Naive thymus-derived CD8-positive, alpha-beta T cell (primary cell): ENCODE measurements at places on chromosomes 7 and 10. TPM values are rescaled to one million over a fixed set of nuclear protein-coding genes. Genes with fewer than 3 reads are reported as not detected.

DUS4L gene
- 14.1 TPM for total RNA-seq

IFIT2 gene
- total RNA-seq, result 7.0 TPM

OPN1SW gene
- total RNA-seq, result not detected

DNA sequence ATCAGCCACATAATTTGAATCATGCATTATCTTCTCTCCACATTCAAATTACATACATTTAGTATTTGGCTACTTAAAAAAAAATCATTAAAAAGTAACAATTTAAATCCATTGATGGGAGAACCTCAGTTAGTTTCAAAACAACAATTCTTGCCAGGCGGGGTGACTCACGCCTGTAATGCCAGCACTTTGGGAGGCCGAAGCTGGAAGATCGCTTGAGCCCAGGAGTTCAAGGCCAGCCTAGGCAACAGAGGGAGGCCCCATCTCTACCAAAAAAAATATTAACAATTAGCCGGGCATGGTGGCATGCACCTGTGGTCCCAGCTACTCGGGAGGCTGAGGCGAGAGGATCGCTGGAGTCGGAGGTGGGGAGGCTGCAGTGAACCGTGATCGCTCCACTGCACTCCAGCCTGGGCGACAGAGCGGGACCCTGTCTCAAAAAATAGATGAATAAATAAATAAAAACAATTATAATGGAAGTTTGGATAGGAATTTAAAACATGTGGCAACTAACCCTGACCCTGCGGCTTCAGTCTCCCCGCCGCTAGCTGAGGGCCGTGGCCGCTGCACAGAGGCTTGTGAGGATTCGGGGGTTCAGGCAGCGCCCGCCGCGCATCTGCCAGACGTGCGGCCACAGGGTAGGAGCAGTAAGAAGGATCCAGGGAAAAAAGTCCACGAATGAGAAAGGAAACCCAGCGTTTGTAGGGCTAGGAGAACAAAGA is 1.1 kb upstream of the CSGALNACT2 start:
- DNase-seq, result no peak

- no peak for DNase-seq
Observed at GRCh38 chr7:88147949-88148348, 71.9 kb downstream of the SRI start.

DNA sequence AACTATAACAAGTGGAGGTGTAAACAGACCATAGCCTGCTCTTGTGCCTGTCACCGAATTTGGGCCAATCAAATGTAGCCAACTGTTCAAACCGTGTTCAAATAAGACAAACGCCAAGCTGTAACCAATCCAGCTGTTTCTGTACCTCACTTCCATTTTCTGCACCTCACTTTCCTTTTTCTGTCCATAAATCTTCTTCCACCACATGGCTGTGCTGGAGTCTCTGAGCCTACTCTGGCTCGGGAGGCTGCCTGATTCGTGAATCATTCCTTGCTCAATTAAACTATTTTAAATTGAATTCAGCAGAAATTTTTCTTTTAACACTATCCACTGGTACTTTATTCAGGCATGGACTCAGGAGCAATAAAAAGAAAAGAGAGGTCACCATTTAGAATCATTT is 29.9 kb upstream of the COL1A2 start:
- no peak for DNase-seq

- DNase-seq, result no peak
Observed at GRCh38 chr7:43198599-43199090, 86.2 kb downstream of the HECW1 start.

DNA sequence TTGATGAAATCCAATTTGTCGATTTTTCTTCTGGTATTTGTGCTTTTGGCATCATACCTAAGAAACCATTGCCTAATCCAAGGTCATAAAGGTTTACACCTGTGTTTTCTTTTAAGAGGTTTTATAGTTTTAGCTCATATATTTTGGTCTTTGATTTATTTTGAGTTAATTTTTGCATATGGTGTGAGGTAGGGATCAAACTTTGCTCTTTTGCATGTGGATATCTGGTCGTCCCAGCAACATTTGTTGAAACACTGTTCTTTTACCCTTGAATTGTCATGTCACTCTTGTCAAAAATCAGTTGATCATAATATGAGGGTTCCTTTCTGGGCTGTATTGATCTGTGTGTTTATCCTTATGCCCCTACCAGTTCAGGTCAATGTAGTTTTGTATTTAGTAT is 232.5 kb upstream of the SH2B2 start:
- DNase-seq, result no peak

- DNase-seq, result no peak
Observed at GRCh38 chr10:96276831-96277230, 5.5 kb upstream of the BLNK start.

DNA sequence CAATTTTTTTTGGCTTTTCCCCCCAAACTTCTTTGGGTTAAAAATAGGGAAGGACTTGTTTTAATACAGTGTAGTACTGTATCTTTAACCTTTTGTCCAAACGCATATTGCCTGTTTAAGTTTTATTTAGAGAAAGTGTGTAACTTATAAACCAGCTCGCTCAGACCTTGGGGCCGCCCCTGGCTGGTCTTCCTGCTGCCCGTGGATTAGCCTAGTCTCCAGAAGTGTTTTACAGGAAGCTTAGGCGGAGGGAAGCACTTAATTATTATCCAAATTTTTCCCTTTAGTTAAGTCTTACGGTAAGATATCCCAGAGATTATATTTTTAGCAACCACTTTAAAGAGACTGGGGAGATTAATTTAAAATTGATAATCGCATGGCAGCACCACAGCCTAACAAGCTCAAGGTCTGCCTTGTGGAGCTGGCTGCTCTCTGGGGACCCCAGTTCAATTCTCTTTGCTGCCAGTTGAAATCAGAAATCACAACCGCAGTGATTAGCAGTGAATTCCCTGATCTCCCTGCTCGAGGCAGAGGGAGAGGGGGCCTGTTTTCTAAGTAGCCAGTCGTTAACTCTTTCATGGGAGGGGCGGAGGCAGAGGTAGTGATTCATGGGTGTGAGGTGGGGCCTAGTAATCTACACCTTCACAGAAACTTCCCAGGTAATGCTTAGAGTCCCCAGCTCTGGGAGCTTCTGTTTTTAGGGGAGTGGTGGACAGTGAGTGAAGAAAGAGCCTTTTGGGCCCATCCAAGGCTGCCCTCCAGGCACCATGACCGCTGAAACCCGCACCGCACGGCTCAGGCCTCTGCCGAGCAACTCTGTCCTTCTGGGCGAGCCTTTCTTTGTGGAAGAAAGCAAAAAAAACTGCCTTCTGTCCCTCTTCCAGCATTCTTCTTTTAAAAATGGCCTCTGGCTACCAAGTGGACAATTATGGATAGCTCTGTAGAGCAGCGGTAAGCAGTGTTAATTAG is 548.7 kb upstream of the GALNT17 start:
- DNase-seq, result no peak

DNA sequence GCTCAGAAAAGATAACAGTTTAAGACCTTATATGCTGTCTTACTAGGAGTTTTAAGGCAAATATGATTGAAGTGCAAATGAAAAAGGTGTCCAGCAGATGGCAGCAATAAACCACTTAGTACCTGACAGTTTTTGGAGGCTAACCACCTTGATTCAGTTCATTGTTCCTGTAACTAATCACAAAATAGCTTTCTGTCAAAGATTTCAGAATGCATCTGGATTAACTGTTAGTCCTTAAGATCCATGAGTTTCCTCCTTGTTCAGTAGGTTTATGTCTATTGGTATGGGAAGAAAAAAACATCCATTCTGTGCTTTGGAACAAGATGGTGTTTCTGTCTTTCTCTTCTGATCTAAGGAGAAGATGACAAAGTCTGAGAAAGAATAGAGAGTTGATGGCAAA is 46.6 kb downstream of the CCSER2 start:
- peak; percentile 44 for DNase-seq

- DNase-seq, result no peak
Observed at GRCh38 chr10:110679486-110680272, 35.5 kb downstream of the RBM20 start.
